ENCODE measurements at places on chromosomes 12 and 14.
A peak's percentile ranks its signal among the peaks of the same experiment; 100 is the strongest.

DNA sequence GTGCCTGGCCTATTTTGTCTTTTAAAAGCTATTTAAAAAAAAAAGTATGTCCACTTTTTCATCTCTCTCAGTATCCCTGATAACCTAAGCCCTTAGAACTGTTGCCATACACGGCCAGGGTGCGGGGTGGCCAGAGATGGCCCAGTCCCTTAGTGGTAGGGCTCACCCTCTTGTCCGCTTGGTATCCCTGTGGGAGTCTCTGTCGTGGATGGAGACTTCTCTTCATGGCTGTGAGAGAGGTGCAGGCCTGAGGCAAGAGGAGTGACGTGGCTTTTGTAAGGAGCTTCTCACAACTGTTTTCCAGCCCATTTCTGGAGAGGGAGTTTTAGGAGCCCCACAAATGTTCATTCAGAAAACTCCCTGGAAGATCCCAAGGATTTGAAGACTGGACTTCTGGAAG, 26.8 kb downstream of the XRCC3 start:
- no peak for DNase-seq

- no peak for DNase-seq
Observed at GRCh38 chr14:104093366-104094055, 8.0 kb downstream of the ASPG start.

GRCh38 chr14:72383865-72384264, 451.6 kb downstream of the RGS6 start:
- DNase-seq = no peak

- no peak for DNase-seq
Observed at GRCh38 chr12:58395470-58395869, 454.1 kb downstream of the ATP23 start.

DNA sequence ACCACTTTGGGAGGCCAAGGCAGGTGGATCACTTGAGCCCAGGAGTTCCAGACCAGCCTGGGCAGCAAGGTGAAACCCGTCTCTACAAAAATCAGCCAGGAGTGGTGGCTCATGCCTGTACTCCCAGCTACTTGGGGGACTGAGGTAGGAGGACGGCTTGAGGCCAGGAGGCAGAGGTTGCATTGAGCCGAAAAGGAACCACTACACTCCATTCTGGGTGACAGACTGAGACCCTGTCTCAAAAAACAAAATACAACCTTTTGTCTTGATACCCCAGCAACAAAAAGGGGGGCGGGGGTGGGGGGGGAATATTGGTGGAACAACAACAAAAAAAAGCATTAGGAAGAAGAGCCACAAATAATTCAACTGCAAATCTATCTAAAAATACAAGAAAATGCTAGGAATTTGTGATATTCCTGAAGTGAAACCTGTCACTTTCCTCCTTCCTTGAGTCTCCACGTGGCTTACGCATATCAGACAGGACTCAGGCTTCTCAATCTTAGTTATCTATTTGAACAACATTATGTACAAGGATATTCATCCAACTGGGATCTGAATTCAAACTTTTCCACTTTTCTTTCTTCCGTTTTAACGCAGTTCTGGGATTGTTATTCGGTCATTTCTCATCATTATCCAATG, 1.3 kb downstream of the R3HDM2 start:
- DNase-seq = no peak

DNA sequence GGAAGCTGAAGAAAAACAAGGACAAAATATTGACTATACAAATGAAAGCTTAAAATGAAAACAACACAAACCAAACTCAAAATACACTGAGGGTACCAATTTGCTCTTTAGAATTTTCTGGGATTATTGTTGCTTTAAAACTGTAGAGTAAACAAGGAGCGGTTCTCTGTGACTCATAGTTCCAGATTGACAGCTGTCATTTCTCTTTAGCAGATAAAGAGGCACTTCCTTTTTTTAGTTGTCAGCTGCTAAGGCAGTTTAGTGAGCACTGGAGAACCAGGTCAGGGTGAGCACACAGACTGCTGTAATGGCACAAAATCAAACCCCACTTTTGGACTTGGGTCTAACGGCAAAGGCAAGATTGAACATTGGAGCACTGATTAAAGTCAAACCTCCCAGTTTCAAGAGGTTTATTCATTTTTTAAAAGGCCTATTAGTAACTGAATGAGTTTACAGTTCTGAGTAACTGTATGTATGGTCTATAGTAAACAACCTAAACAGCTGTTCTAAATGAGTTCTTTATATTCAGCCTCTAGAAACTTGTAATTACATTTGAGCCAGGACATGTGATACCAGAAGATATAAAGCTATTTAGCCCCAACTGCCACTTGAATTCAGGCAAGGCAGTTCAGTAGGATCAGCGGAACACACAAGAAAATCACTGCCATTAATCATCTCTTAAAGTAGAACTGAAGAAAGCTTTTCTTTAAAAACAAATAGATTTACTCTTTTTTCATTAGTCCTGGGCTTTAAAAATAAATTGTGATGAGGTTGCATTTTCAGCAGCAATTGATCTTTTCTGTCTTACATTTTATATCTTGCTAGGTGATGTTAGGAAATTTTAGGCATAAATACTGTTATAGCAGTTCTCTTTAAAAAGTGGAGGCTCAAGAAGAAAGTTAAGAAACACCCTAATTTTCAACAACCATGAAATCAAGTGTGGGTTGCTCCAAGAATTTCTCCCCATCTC, 71.7 kb upstream of the PRICKLE1 start:
- DNase-seq = no peak

GRCh38 chr12:93727195-93727811, 50.1 kb downstream of the CRADD start:
- DNase-seq = no peak

GRCh38 chr12:27900920-27901879, 71.3 kb downstream of the PTHLH start:
- DNase-seq = no peak

- no peak for DNase-seq
Observed at GRCh38 chr14:21219120-21219519, 50.1 kb downstream of the HNRNPC start.

DNA sequence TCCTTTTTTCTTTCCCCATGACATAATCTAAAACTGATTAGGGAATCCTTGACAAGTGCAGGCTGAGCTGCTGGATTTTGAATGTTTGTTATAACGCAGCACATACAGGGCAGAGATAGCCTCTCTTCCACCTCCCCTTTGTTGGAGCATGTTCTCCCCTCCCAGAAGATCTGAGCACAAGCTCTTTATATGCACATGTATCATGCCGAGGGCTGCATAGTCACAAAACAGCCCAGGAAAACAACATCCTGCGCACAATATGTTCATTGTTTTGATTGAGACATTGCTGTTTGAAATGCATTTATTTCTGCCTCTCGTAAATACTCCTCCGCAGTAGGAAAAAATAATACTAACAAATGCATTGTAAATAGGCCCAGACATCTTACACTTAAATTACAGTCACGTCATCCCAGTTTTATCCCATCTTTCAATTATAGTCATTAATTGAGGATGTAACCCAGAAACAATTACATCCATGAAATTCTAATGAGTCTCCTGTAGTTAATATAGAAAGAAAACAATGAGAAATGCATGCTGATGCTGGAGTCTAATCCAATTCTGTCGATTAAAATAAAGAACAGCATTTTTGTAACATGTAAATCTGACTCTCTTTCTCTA, 401.8 kb downstream of the BTG1 start:
- DNase-seq = no peak

DNA sequence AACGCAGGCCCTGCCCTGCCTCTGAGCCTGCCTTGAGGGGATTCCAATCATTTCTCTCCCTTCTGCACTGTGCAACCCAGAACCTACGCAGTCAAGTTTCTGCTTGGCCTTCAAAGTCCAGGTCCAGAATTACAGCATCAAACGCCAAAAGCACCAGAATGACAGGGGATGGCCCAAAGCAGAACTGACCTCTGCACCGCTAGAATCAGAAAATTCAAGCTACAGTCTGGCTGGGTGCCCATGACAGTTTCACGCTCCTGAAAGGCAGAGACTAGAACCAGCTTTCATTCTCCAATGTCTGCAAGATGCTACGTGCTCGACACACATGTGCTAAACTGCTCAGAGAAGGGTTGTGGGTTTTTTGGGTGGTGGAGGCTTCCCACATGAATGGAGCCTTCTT, 4.1 kb downstream of the CLMN start:
- DNase-seq = no peak

DNA sequence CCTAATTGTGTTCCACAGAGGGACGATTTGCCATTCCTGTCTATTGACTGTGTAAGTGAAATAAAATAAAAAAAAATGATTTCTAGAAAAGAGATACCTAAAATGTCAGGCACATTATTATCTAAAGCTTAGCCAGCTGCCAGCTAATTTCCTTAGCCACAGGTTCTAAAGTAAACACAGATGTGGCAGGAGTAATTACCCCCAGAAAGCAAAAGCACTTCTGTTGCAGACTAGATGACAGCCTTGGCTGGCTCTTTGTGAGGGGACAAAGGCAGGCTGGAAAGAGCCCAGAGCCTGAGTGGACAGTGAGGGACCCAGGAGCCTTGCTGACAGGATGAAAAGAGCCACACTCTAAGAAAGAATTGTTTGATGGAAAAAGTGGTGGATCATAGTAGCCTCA, 418.1 kb downstream of the LRIG3 start:
- DNase-seq = peak; percentile 94

GRCh38 chr14:83217492-83217891, 1683.8 kb upstream of the SEL1L start:
- no peak for DNase-seq

DNA sequence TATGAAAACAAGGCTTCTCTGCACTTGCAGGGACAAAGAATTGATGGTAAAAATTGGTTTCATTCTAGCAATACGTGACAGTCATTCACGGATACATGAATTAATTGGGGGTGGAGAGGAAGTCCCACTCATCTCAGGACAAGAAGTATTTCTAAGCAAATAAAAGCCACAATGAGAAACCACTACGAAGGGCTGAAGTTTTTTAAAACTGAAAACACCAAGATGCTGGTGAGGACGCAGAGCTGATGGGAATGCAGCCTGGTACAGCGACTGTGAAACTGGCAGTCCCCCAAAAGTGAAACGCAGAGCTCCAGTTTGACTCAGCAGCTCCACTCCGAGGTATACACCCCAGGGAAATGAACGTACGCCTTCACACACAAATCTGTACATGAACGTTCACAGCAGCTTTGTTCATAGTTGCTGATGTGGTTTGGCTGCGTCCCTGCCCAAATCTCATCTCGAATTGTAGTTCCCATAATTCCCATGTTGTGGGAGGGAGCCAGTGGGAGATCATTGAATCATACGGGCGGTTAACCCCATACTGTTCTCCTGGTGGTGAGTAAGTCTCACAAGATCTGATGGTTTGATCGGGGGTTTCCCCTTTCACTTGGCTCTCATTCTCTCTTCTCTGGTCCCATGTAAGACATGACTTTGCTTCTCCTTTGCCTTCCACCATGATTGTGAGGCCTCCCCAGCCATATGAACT, 89.0 kb downstream of the SCARB1 start:
- no peak for DNase-seq

DNA sequence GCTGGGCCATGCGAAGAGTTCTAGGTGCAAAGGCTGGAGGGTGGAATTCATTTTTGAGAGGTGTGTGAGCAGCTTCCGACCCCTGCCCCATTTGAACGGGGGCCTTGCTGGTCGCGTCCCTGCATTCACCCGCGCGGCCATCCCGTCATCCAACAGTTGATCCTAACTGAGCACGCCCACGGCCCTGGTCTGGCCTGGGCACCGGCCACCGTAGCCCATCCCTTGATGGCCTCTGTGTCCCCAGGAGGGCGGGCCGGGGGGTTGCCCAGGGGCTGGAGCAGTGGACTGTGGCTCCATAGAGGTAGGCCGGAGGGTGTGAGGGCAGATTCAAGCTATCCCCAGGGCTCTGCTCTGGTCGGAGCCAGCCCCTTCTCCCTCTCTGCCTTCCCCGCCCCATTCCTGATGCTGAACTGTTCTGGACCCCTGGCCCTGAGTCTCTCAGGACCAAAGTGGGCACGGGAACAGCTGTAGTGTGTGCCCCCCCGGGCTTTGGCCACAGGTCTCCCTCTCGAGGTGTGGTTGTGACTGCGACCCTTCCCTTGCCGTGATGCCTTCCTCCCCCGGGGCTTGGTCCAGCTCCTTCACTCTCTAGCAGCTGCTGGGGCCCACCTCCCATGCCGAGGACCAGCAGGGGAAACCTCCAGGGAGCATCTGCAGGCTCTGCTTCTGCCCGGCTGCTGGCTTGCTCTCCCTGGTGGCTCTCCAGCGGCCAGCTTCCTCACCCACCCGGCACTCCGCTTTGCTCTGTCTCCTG, 9.1 kb downstream of the MEG3 start:
- no peak for DNase-seq

DNA sequence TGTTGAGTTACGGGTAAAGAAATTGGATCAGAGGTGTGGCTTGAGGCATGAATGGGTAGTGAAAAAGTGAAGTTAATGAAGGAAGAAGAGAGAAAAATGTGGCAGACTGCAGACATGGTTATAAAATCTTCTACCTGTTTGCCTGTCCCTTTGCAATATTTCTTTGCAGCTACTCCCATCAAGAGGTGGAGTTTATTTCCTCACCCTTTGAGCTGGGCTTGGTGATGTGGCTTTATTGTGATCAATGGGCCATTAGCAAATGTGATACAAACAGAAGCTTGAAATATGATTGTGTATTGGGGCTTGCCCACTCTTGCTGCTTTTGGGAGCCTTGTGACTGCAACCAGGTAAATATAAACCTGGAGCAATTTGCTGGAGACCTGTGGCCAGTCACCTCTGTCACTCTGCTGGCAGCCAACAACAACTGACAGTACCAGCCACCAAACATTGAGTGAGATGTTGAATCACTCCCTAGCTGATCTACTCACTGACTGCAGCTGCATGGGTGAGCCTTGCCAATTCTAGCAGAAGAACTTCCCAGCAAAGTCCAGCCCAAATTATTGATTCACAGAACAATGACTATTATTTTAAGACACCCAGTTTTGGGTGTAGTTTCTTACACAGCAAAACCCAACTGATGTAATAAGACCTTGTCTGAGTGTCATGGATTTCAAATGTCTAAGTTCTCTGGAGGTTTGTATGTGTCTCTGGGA, 151.0 kb upstream of the ATP2B1 start:
- DNase-seq = no peak

DNA sequence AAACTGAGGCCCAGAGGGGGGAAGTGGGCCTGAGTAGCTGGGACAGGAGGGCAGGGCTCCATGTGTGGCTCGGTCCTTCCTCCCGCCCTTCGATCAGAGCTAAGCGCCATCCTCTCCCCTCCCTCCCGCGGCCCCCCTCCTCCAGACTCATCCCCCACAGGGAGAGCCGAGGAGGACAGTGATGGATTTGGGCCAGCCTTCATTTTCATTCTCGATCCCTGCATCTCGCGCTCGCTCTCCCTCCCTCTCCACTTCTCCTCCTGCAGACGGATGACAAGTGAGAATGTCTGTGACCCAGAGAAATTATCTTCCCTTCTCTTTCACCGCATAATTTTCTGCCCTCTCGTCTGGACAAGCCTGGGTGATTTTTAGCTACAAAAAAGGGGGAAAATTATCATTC, 183.3 kb downstream of the RBM19 start:
- no peak for DNase-seq

DNA sequence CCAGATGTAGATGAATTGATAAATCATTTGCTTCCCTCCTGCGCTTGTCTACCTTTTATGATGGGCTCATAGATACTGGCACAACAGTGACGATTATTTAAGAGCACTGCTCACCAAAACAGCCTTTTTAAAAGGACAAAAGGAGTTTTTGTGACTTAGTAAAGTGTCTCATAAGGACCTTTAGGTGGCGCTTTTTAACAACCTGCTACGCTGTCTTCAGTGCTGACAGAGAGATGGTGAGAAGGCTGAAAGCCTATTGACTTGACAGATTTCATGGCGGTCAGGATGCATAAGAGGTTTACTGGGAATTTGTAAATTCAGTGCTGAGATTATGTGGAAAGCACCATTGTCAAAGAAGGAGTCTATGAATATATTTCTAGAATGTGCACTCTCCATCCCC, 87.6 kb downstream of the SLC15A5 start:
- DNase-seq = peak; percentile 37

- no peak for DNase-seq
Observed at GRCh38 chr12:91685917-91686316, 459.7 kb downstream of the BTG1 start.

Measured in NCI-H1092 treated with DMSO at 0.1 percent for 48 hours (cell line).